ENCODE measurements at places on chromosomes 3 and 15.
A peak's percentile ranks its signal among the peaks of the same experiment; 100 is the strongest.

- no peak for DNase-seq
Measured at GRCh38 chr3:111712294-111713167, 117.4 kb upstream of the ZBED2 start.

DNA sequence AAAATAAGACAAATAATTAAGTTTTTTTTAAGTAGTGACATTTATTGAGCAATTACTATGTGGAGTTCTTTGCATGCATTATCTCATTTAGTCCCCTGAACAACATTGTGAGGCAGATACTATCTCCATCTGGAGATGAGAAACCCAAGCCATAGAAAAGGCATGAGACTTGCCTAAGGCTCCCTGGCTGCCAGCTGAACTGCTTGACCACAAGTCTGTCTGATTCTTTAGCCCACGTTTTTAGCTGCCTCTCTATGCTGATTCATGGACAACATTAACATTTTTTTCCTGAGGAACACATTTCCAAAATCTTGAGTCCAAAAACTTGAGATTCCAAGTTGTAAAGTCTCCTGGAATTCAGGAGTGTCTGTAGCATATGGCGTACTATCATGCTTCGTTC is 263.6 kb upstream of the GOLGA6L4 start:
- DNase-seq, result no peak

DNA sequence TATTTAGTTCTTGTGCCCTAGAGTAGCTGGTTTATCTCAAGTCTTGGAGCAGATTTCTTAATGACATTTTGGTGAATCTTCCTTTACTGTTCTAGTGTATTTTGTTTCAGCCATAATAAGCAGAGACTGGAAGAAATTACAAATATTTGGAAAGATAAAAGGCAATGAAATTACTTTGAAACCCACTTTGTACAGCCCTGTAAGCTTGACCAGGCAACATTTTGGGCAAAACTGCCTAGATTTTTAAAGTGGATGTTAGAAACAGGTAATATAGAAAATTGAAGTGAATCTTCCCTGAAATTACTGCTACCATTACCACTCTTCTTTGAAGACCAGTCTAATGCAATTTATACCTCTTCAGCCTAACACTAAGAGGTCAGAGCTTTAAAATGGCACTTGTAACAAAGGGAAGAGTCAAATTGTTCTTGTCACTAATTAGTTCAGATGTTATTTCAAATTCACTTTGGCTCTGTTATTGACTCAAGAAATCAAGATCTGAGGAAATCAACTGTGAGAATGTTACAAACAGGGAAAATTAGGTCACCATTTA is 589.4 kb downstream of the NLGN1 start:
- no peak for DNase-seq

DNA sequence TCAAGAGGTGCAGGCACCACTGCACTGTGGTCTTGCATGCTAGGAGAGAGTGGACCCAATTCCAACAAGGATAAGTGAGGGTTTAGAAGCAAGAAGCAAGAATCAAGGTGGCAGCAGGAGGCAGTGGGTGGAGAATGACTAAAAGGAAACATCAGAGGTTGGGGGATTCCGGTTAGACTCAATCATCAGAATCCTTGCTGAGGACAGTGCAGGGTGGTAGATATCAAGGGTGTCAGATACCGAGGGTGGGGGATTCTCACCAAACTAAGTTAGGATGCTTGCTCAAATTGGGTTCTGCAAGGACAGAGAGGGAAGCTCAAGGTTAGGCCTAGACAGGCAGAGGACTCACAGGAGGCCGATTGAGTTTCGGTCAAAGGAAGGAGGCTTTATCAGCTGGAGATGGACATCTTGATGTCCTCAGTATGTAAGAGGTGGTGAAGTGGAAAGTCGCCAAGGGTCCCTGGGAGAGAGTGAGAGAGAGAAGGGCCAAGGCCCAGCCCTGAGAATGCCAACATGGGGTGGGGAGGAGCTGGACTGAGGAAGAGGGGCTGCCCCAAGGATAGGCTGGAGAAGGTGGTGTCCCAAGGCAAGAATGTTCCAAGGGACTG is 102.2 kb downstream of the ARNT2 start:
- DNase-seq, result no peak

GRCh38 chr15:50431204-50431603 is 7.0 kb downstream of the USP8 start:
- no peak for DNase-seq

GRCh38 chr15:32952901-32953532 is 235.2 kb downstream of the GREM1 start:
- no peak for DNase-seq

GRCh38 chr3:153144779-153145178 is 17.2 kb upstream of the RAP2B start:
- no peak for DNase-seq

GRCh38 chr3:39350714-39351113 is 21.2 kb downstream of the CCR8 start:
- no peak for DNase-seq

- peak; percentile 24 for DNase-seq
Measured at GRCh38 chr15:39874890-39875549, 45.0 kb downstream of the GPR176 start.
